Hepatic stellate cell (primary cell): ENCODE measurements at places on chromosomes 2 and 18.
A peak's percentile ranks its signal among the peaks of the same experiment; 100 is the strongest.

DNA sequence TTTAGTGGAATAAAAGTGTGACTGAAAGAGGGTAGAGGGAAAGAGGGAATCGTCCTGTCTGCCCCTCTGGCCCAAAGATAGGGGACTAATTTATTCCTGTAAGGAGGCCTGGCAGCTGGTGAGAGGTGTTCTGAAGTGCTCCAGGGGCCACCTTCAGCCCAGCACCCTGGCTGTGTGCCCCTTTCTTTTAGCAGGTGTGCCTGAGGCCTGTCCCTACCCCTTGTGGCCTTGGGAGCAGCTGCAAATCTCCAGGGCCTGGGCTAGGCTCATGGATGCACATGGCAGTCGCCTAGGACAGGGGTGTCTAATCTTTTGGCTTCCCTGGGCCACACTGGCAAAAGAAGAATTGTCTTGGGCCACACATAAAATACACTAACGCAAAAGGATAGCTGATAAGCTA is 37.3 kb downstream of the FHOD3 start:
- no peak for DNase-seq

DNA sequence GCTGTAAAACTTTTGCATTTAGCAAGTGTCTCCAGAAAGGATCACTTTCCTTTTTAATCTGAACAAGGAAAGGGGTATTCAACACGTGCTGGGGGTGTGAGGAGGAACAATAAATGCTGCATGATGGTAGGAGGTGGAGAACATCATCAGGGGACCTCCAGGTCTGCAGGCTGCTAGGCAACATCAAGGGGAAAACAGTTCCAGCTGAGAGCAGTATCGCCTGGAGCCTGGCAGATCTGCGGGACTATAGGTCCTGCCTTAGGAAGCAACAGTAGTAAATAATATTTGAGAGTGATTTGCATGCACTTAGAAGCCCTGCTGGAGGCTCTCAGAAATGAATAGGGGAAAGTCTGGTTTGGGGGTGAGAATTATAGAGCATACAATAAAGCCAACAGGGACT is 175.6 kb downstream of the SUCLG1 start:
- DNase-seq: no peak

- DNase-seq: peak; percentile 84
Measured at GRCh38 chr18:48952287-48953103, 1.7 kb upstream of the SMAD7 start.

- peak; percentile 70 for DNase-seq
Measured at GRCh38 chr2:46806526-46806925, 109.1 kb downstream of the MCFD2 start.

DNA sequence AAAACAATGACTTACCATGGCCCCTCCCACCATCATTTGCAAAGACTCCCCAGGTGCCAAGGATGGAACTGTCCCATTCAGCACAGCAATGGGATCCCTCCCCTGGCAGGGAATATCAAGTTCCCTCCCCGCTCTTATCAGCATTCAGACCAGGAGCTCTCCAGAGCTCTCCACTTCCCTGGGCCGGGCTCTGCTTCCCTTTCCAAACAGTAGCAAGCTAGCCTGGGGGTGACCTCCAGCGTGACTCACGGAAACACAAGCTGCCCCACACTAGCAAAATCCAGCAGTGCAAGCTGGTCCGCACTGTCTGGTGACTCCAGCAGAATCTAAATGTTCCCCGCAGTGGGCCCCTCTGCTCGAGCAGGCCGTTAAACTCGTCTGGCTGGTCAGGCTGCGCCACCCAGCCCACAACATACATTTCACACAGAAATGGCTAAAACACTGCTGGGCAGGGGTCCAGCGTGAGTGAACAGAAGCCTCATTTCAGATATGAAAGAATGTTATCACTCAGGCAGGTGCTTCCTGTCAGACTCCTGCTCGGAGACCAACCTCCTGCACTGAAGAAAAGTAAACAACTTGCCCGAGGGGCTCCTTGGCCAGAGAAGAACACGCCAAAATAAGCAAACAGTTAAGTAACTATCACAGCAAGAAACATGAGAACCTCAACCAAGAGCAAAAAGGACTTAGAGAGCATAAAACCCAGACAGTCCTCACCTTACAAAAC is 33.9 kb downstream of the STAT1 start:
- no peak for DNase-seq

- DNase-seq: no peak
Measured at GRCh38 chr2:133197156-133197555, 371.1 kb downstream of the NCKAP5 start.

GRCh38 chr2:37600735-37601134 is 70.7 kb downstream of the CDC42EP3 start:
- DNase-seq: no peak

DNA sequence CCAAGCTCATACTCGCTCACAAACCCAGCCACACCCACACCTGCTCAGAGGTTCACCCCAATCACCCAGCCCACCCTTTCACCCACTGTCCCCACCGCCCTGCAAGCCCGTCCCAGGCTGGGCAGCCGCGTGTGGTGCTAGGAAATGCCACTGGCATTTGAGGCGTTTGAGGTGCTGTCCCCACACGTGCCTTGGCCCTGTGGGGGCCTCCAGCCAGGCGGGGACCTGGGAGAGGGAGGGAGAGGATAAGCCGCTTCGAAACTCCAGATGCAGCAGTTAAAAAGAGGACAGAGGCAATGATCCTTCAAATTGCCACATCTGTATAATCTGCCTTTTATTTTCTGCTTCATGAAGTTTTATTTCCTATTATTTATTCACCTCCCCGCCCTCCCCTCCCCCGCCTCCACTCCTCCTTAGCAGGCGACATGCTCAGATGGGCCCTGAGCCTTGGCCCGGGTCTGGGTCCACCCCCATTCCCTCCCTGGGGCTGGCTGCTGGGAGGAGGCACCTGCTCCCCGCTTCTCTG is 35.9 kb downstream of the PSD4 start:
- no peak for DNase-seq

DNA sequence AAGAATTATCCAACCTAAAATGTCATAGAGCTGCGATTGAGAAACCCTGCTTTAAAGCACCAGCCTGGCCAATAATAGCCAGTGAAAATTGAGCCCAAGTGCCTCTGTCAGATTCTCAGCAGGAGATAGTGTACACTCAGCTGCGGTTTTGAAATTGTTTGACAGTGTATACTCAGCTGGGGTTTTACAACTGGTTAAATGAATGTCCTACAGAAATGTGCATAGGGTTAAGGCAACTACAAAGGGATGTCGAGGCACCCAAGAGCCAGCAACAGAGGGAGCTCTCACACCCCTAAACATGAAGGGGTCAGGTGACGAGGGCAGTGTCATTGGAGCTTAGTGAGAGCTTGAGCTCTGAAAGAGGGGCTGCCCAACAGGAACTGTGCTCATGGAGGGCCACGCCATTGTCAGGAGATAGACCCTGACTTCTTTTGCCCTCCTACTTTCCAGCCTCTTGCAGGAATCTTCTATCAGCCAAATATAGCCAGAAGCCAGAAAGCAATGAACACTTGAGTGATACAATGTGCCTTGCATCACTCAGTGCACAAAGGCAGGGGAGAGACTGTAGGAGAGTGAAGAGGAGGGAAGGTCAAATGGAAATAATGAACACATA is 15.1 kb downstream of the ACTG2 start:
- DNase-seq: no peak

DNA sequence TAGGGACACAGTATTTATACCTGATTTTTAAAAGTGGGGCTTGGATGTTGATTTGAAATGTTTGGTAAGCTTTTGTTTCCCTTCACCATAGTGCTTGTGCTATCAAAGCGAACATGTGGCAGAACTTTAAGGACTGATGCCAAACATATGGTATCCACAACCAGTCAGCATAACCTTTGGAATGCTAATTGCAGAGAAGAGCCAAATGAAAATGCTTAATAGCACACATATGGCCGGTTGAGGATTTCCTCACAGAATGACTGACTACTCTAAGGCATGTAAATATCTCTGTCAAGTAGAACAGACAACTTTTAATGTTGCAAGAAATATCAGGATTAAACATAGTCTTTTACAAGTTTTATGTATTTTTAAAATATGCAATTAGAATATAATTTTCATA is 120.9 kb upstream of the COL3A1 start:
- DNase-seq: peak; percentile 3

DNA sequence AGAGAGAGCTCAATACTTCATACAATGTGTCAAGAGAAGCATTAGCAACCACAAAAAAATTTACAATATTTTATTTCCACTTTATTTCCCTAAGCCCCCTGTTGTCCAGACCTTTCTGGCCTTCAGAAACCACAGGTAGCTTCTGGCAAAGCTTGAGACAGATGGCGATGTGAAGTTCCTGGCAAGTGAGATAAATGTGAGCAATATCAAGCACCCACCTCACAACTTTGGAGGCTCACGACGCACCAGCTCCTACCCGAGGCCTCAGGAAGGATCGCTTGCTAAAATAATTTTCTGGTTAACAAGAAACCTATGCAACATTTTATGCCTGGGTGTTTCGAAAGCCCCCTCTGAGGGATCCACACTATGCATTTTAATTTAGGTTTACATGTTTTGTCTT is 158.1 kb upstream of the CHAC2 start:
- no peak for DNase-seq

GRCh38 chr18:25329783-25330182 is 22.2 kb downstream of the ZNF521 start:
- no peak for DNase-seq

DNA sequence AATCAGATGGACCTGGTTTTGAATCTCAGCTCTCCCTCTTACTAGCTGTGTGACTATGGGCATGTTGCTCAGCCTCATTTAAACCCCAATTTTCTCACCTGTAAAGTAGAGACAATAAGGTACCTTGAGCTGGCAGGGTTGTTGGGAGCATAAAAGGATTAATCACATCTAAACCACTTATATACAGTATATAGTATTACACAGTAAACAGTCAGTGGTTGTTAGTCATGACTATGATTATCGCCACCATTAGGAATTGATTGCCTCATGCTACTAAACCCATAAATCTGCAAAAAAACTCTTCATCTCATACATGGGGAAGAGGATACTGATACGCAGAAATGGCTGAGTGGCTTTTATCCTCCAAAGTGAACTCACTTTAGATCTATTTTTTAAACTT is 65.8 kb downstream of the INO80D start:
- DNase-seq: no peak

GRCh38 chr2:196473617-196474016 is 165.9 kb upstream of the CCDC150 start:
- DNase-seq: no peak

DNA sequence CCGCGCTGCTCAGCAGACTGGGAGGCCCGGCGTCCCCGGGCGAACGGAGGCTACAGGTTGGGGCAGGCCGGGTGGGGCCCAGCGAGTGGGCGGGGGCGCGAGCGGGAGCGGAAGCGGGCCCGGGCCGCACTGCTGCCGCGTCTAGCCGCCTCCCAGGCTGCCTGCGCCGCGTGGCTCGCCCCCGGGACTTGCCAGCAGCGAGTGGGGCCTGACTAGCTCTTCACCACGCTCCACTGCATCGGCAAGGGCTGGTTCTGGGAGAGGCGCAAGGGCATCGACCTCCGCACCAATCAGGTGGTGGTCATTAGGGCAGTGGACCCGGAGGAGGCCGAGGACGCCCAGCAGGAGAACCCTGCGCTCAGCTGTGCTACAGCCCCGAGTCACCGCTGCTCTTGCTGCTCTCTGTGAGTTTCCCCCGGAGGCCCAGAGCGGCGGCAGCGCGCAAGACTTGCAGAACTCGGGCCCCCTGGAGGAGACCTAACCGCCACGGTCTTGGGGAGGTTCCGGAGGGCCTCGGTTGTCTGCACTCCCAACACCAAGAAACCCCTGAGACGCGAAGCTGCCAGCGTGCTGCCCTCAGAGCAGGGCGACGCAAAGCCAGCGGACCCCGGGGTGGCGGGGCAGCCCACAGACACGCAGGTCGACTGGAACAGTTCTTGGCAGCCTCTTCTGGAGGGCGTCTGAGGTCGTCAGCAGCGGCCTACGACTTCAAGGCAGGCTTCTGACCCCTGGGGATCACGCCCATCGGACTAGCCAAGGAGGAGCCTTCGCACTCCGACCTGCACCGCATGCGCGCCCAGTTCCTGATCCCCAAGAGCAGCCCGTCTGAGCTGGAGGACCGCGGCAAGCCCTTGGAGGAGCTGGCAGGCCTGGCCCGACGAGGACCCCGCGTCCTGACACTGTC is 27.2 kb upstream of the PTPN2 start:
- peak; percentile 12 for DNase-seq

- no peak for DNase-seq
Measured at GRCh38 chr18:38028946-38029345, 463.3 kb upstream of the CELF4 start.

- DNase-seq: no peak
Measured at GRCh38 chr2:55415300-55415699, 4.4 kb downstream of the CCDC88A start.

DNA sequence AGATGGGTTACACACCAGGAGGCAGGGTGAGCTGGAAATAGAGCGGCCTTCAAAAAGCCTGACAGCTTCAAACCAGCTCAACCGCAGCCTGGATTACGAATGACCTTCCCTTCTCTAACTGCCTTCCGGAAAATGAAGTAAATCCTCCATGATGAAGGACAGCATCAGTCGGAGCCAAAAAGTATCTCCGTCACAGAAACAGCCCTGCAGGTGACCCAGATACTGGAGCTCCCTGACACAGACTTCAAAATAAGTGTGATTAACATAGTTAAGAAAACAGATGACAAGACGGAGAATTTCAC is 10.3 kb upstream of the CIB4 start:
- no peak for DNase-seq

- no peak for DNase-seq
Measured at GRCh38 chr18:29494371-29494770, 1317.4 kb upstream of the CDH2 start.

- no peak for DNase-seq
Measured at GRCh38 chr2:191045141-191045540, 31.2 kb upstream of the STAT1 start.

DNA sequence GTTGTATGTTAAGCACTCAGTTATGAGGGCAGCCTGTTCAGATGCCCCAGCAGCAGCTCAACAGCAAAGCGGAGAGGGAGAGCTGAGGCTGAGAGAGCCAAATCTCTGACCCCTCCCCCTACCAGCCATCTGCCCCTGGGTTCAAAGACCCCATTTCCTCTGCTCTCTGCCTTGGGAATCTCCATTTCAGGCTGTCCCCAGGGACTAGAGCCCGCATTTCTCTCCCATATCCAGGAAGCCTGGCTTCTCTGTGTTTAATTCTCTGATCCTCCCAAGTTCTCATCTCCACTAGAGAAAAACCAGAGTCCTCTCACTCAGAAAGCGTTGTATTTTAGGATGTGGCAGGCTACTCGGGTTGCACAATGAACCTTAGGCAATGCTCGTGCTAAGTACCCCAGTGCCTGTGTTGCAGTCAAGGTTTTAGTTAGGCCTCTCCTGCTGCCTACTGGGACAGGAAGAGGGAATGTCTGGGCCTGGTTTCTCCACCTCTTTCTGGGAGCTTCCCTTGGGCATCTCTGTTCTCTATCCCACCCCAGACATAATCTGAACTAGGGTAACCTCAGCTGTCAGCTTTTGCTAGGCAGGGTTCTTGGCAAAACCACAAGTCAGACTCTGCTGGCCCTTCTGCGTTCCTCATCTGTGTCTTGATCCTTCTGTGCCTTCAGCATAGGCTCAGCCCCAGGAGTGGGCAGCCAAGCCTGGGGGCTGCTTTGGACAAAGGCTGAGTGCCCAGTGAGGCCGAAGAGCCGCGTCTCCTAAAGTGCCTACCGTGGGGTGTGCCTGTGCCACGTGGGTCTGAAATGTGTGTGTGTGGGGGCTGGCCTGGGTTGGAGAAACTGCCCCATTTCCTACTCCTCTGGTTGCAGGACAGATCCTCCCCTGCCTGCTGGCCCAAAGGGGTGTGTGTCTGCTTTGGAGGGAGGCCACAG is 96.8 kb downstream of the STPG4 start:
- no peak for DNase-seq
